NCI-H1930 (cell line): ENCODE measurements at places on chromosomes 7 and 10.

DNA sequence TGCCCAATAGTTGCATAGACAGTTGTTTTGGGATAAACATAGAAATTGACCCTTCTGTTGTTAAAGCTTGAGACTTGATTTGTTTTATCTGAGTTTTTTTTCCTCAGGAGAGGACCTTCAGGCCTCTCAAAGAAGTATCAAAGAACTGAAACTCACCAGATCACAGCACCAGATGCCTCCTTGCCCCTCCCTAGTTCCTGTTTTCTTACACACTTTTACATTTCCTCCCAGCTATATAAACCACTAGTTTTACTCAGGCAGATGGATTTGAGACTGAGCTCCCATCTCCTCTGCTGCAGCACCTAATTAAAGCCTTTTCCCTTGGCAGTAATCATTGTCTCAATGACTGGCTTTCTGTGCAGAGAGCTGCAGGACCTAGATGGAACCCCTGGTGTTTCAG is 150.6 kb upstream of the NRG3 start:
- DNase-seq, result no peak

DNA sequence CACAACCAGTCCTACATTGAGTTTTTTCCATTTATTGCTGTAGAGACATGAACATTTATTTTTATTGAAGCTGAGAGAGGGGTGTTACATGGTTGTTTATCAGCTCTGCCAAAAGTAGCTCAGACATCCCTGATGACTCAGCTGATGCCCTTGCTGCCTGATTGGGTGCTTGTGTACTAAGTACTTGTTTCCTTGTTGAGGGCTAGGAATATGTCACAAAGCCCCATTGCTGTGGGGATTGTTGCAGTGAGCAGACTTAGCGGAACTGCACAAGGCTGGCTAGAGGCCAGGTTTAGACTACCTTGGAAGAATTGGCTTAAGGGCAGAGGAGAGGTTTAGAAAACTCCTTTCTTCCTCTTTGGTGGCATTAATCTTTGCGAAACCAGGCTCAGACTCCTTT is 110.6 kb downstream of the AUTS2 start:
- DNase-seq, result no peak

DNA sequence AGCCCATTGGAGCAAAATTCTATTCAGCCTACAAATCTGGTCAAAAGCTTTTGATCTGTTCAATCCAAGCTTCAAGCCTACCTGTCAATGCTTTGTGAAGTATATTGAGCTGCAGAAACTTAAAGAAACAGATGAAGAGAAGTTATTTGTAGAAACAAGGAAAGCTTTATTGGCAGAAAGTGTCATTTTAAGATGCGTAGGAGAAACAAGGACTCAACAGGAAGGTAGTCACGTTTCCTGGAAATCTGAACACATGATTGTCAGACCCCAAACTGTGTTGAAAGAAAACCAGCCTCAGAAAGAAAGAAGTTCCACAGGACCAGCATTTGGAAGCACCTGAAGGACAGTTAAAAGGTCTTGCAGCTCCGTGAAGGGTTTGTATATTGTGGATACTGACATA is 34.8 kb upstream of the PURB start:
- DNase-seq, result no peak

DNA sequence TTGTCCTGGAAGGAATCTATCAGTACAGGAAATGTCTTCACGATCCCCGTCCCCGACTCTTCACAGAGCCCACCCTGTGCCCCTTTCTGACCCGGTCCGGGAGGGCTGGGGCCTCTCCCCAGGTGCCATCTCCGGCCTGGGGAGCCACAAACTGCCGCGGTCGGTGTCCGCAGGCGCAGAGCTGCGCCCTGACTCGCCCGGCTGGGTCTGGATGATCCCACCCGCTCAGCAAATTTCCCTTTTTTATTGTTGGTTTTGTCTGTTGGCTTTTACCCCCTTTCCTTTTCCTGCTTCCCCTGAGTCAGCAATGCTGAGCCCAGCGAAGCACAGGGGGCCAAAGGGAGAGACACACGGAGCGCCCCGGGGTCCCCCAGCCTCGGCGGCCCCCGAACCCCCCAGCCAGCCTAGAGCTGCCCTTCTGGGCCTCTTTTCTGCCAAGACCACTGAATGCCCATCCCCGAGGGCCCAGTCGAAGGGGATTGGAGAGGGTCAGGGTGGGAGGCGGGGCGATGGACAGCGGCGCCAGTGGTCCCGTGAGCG is 30.9 kb downstream of the LEP start:
- DNase-seq, result no peak

DNA sequence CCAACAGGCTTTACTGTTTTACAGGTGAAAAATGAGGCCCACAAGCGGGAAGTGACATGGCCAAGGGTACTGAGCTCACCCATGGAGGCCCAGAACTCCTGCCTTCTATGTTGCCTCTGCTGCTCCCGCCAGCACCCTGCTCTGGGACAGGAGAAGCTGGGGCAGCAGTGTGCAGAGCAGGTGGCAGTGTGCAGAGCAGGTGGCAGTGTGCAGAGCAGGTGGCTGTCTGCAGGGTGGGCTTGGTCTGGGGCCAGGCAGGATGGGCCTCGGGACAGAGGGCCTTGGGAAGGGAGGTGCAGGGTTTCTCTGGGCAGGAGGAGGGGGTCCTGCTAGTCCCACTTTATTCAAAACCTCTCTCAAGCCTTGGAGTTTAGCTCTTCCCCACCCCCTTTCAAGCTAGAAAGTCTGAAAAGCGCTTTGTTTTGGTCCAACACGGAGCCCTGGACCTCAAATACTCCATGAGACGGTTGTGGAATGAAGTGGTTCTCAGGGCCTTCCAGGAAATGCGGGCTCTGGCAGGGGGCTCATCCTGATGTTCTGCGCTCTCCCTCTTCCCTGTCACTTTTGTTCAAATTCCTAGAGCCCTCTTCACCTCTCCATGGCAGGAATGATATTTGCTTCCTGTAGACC is 26.8 kb downstream of the TSPAN15 start:
- DNase-seq, result no peak

- DNase-seq, result no peak
Measured at GRCh38 chr7:100692578-100692961, 1.5 kb downstream of the GIGYF1 start.

- DNase-seq, result no peak
Measured at GRCh38 chr7:144516729-144517525, 113.4 kb upstream of the NOBOX start.

- no peak for DNase-seq
Measured at GRCh38 chr7:2118630-2119190, 114.0 kb downstream of the MAD1L1 start.

GRCh38 chr10:66892871-66893270 is 33.0 kb upstream of the LRRTM3 start:
- DNase-seq, result no peak

GRCh38 chr7:32461484-32461883 is 28.7 kb downstream of the LSM5 start:
- DNase-seq, result no peak

- DNase-seq, result no peak
Measured at GRCh38 chr10:113216102-113216501, 266.1 kb downstream of the TCF7L2 start.

- DNase-seq, result peak; percentile 73
Measured at GRCh38 chr10:112775892-112776674, 174.0 kb upstream of the TCF7L2 start.

- DNase-seq, result no peak
Measured at GRCh38 chr7:37420946-37421695, 27.5 kb downstream of the ELMO1 start.

DNA sequence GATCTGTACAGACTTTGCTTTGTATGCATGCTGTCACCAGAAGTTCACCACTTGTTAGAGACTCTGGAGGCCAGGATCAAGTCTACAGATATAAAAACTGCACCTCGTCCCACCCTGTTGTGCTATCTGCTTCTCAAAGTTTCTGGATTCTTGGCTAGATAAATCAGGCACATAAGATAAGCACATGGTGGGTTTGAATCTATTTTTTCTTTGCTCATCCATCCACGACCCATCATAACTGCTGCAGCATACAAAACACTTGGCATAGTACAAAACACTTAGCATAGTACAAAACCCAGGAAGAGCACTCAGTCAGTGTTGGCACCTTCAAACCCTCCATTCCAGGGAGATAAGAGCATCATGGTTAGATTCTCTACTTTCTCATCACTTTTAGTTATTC is 42.4 kb upstream of the ANKRD1 start:
- no peak for DNase-seq

DNA sequence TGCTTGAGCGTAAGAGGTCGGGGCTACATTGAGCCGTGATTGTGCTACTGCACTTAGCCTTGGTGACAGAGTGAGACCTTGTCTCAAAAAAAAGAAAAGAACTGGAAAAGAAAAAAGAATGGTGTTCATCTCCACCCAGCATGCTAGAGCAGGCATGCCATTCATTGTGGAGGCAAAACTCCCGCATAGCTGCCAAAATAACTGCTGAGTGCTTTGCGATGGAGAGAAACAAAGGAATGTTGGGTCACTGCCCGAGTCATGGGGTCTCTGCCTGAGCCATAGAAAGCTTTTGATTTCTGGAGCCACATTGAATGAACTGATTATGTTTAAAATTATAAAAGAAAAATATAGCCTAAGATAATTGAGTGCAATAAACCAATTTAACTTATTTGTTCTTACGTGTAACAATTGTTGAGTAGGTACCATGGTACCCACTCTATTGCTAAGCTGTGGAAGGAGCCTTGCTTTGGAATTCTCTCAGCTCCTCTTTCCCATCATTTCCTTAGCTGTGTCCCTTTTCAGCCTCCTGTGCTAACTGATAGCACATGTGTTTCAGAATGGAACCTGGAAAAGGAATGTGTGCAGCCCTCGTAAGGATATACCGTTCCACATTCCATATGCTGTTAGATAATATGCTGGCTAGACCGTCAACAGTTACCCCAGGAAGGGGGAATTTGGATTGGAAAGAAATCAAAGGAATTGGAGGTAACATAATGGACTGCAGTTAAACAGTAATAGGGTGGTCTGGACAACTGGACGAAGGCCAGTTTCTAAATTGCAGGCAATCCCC is 99.0 kb downstream of the KIAA1217 start:
- no peak for DNase-seq

GRCh38 chr10:77552252-77552651 is 85.4 kb downstream of the KCNMA1 start:
- DNase-seq, result no peak

DNA sequence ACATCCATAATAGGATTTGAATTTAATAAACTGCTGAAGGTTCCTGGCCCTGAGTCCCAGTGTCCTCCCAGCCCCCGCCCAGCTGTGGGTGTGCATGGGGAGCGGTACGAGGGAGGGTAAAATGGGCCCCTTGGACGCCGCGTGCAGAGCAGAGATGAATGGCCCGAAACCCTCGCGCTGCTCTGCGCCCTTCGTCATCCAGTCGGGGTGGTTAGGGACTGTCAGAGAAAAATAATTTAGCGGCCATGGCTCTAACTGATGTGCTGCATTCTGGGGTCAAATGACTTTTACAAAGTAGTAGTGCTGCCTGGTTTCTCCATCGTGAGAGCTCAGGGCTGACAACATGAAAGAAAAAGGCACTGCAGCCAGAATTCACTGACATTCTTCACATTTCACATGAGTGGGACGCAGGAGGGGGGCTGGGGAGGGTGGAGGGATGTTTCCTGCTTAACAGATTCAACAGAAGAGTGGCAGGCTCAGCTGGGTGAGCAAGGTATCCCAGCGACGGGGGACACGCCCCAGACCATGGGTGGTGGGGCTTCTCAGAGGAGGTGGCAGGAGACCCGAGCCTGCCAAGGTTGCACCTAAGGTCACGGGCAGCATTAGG is 304.5 kb downstream of the WDR37 start:
- DNase-seq, result no peak

DNA sequence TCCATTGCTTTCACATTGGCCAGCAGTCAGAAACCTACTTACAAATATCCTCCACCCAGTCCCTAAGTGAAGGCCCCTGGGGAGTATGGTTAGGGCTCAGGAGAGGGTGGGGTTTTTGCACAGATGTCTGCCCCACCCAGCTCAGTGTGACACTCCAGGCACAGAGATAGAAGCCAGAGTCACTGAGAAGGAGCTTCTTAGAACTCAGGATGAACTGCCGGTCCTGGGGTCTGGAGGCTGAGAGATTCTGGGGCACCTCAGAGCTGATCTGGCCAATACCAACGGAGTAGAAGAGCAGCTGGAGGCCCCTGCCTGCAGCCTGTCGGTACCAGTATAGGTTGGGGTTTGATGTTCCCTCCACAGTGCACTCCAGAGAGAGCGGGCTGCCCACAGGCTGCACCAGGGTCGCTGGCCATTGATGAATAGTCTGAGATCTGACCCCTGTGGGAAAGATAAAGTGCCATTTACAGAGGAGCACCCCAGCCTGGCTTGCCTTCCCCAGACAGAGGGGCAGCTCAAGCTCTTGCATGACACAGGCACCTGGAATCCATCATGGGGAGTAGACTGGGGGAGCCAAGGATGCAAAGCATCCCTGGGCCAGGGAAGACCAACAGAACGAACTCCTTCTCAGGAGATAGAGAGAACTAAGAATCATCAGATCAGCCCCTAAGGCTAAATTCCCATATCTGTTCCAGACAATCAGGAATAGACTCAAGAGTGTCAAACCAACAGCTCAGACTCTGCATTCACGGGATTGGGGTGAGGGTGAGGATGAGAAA is 41.9 kb downstream of the PRSS2 start:
- no peak for DNase-seq

GRCh38 chr10:1736144-1736971 is 967 bp downstream of the ADARB2 start:
- DNase-seq, result no peak

GRCh38 chr7:3965794-3966395 is 664.8 kb downstream of the SDK1 start:
- no peak for DNase-seq

- no peak for DNase-seq
Measured at GRCh38 chr7:104357166-104357565, 28.8 kb downstream of the LHFPL3 start.

DNA sequence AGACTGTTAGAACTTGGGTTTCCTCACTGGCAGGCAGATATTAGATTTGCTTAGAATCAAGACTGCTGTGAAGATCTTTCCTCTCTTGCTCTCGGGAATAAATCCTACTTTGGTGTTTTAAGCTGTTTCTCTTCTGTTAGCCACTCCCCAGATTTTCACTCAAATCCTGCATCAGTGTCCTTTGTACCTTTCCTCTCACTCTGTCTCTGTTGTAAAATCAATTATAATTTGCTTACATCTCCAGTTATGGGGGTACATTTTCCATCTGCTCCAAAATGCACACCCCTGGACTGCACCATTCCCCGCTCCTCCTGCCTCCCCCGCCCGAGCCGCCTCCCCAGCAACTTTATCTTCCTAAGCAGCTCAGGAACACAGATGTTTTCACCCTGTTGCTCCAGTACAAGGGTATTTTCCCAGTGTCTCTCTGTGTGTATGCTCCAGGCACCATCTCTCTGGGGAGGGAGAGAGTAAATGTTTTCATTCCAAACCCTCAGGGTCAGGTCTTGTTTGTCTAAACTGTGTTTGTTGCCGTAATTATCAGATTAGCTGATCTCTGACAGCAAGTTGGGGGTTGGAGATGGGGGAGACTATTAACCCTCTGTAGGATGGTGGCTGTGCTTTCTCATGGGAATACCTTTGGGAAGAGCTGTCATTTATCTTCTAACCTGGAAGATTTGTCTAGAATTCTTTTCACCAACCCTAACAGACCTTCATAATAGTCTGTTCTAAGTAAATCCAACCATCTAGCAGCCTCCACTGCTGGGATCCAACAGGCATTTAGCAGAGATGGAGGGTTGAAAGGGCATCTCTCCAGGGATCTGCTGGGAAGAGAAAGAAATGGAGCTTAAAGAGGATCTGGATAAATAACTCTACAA is 20.4 kb upstream of the GOT1 start:
- peak; percentile 1 for DNase-seq
